ENCODE measurements at places on chromosomes 1 and 21. TPM values are rescaled to one million over a fixed set of nuclear protein-coding genes. Genes with fewer than 3 reads are reported as not detected.
A peak's percentile ranks its signal among the peaks of the same experiment; 100 is the strongest.

Gene RPTN
- total RNA-seq, result 0.07 TPM

Gene CDK18
- 14.2 TPM for total RNA-seq

Gene ANKRD34A
- total RNA-seq, result 1.0 TPM

Gene SLC2A5
- total RNA-seq, result 0.14 TPM

Gene KRTAP24-1
- total RNA-seq, result not detected

Gene UROD
- total RNA-seq, result 149 TPM

Gene SLC9C2
- not detected for total RNA-seq

Gene TCEANC2
- 3.4 TPM for total RNA-seq

Gene KCNT2
- not detected for total RNA-seq

Gene PMF1
- 56.2 TPM for total RNA-seq

Gene RSBN1
- total RNA-seq, result 12.3 TPM

GRCh38 chr1:116585886-116586285, 15.1 kb upstream of the CD58 start:
- DNase-seq, result no peak

DNA sequence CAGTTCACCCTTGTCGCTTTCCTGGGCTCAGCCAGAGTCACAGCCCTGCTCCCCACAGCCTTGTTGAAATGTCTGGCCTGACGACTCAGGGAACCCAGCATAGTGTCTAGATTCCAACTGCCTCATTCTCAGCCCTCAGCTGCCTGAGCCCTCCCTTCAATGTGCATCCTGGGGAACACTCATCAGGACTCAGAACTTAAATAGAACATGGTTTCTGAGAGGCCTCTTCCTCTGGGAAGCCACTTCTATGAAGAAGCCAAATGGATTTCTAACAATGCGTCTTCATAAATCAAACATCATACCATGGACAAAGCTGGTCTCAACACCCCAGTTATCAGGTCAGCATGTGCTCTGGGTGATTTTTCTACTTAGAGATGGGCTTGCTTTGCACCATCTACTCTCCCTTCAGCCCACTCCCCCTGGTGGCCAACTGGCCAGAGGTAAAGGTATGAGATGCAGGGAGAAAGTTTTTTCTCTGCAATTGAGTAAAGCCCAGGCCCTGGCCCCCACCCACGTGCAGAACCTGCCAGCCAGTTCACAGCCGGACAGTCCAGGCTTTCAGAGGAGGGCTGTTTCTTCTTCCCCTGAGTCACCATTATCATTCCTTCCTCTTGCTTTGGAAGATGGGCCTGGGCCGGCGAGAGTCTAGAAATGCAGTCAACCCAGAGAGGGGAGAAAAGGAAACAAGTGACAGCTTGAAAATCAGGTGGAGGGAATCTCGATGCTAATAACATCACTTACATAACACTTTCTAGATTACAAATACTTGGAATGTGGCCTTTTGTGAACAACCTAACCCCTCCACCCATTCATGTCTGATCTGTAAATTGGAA, 32.1 kb downstream of the CD244 start:
- no peak for DNase-seq

GRCh38 chr1:93967306-93967705, 58.1 kb upstream of the GCLM start:
- DNase-seq, result no peak

DNA sequence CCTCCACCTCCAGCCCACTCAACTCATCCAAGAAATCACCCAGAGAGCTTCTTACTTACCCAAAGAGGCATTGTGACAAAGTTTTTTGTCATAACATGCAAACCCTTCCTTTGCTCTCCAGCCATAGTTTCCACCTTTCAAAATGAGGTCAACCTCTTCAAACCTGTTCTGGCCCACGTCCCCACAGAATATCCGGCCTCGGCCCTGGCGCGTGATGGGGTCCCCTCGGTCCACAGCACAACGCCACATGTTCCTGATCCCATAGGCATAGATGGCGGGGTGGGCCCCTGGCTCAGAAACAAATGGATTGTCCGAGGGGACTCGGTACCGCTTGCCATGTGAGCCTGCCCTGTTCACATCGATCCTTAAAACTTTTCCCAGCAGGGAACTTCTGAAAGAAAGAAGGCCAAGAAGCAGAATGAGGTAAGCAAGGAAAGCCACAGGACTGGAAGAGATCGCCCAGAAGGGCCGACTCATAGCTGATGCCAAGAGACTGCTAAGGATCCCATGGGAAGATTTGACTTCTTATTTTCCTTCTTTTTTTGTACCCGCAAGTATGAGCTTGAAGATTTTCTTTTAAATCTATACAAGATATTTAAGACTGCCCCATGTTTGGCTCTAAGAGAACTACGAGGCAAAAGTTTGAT, 7.8 kb downstream of the HHIPL2 start:
- no peak for DNase-seq

DNA sequence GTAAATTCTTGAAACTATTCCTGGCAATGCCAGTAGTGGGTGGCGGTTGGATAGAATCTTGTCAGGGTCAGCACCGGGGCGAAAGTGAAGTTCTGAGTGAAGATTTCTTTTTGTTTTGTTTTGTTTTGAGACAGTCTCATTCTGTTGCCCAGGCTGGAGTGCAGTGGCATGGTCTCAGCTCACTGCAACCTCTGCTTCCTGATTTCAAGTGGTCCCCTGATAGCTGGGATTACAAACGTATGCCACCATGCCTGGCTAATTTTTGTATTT, 33.3 kb downstream of the PCNT start:
- DNase-seq, result no peak

- DNase-seq, result no peak
Observed at GRCh38 chr1:167679714-167680113, 42.1 kb upstream of the MPZL1 start.

- no peak for DNase-seq
Observed at GRCh38 chr1:187074445-187075048, 245.8 kb downstream of the PLA2G4A start.

DNA sequence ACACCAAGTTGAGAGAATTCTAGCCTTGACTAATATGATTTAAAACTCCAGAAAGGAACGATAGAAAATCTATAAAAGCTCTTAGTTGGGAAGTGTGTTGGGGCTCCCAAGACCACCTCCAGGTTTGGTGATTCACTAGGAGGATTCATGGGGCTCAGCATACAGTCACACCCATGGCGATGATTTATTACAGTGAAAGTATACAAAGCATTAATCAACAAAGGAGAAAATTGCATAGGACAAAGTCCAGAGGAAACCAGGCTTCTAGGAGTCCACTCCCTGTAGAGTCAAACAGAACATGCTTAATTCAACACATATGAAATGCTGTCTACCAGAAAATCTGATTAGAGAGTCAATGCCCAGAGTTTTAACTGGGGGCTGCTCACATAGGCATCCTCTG, 4.8 kb downstream of the CDCA8 start:
- no peak for DNase-seq

DNA sequence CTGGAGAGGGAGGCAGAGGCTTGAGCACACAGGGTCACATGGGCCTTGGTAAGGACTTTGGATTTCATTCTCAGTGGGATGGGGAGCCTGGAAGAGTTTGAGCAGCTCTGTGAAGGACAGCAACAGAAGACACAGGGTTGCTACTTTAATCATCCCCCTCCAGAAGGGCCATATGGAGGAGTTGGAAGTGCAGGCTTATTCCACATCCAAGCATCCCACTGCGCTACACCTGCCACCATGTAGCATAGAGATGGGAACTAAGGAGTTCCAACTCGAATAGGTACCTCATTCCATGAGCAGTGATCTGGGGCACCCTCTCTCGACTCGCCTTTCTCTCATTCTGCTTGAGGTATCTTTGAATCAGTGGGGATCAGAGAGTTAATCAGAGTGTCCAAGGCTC, 54.0 kb upstream of the CTTNBP2NL start:
- DNase-seq, result no peak

DNA sequence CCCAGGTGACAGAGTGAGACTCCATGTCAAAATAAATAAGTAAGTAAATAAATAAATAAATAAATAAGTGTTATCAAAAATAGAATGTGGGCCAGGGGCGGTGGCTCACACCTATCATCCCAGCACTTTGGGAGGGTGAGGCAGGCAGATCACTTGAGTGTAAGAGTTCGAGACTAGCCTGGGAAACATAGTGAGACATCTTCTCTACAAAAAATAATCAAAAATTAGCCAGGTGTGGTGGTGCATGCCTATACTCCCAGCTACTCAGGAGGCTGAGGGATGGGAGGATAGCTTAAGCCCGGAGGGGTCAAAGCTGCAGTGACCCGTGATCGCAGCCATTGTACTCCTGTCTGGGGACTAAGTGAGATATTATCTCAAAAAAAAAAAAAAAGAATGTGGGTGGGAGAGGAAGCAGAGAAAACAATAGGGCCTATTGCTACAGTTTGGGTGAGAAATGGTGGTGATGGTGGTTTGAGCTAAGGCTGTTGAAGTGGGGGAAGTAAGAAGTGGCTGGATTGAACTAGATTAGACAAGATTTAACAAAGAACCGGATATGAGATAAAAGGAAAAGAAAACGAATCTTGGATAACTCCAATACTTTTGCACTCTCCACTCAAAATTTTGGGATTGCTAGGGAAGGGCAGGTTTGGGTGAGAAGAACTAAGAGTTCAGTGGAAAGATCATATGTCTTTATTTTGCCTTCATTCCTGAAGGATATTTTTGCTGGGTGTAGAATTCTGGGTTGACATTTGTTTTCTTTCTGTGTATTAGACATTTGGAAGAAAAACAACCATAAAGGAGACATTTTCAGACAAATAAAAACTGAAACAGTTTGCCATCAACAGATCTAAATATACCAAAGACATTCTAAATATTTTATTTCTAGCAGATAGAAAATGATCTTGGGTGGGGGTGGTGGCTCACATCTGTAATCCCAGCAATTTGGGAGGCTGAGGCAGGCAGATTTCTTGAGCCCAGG, 57.1 kb upstream of the SPOCD1 start:
- DNase-seq, result no peak

DNA sequence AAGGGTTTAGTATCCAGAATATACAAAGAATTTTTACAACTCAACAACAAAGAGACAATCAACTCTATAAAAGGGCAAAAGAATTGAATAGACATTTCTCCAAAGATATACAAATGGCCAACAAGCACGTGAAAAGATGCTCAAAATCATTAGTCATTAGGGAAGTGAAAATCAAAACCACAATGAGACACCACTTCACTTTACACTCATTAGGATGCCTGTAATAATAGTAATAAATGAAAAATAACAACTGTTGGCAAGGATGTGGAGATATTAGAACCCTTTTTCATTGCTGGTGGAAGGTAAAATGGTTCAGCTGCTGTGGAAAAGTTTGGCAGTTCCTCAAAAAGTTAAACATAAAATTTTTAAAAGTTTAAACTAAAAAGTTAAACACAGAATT, 7.0 kb upstream of the ABCD3 start:
- DNase-seq, result peak; percentile 13

DNA sequence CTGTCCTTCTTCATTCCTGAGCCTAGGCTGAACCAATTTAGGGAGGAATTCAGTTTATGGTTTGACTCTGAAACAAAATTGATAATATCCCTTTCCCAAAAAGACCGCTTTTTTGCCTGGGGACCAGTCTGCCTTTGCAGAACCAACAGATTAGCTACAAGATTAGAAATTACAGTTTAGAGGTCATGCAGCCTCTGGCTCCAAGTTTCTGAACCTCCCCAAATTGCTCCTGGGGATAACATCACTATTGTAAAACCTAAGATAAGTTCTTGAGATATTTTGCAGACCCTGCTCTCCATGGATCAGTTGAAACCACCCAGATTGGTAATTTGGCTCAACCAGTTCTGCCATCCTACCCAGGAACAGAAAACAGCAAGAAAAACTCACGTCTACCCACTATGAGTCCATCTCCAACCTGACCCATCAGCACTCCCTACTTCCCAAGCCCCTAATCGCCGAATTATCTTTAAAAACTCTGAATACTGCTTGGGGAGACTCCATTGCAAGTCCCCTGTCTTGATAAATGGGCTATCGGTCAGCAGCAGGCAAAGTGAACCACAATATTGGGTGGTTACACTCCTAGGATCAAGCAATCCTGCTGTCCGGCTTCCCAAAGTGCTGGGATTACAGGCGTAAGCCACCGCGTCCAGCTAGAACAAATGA, 605 bp upstream of the RABGGTB start:
- DNase-seq, result no peak

DNA sequence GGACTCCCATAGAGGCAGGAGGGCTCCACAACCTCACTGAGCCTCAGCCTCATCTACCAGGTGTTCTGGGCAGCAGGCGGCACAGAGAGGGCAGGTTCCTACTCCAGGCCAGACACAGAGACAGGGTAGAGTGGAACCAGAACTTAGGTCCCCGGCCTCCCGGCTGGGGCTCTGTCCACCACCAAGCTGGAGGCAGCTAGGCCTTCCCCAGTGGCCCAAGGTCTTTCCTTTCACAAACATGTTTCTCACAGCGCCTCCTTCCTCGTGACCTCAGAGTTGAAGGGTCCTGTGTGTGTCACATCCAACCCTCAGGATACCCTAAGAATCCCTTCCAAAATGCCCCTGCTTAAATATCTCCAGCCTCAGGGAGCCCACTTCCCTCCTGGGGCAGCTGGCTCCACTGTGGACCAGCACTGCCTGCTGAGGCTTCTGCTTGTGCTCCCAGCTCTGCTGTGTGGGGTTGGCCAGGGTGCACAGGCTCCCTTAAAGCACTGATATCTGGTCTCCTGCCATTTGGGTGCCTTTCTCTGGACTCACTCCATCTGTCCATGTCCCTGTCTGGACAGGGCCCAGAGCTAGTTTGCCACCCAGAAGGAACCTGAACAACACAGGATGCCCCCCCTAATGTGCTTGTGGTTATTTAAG, 33.2 kb upstream of the MAGOH start:
- no peak for DNase-seq

- DNase-seq, result no peak
Observed at GRCh38 chr1:76668046-76668445, 199.2 kb upstream of the ST6GALNAC5 start.

- no peak for DNase-seq
Observed at GRCh38 chr21:42061195-42061985, 9.7 kb upstream of the UMODL1 start.

All from foreskin keratinocyte (primary cell).